ENCODE measurements at places on chromosomes 1 and 21. TPM values are rescaled to one million over a fixed set of nuclear protein-coding genes. Genes with fewer than 3 reads are reported as not detected.

The LCE1A gene
- total RNA-seq, result not detected

The CLDN8 gene
- total RNA-seq, result not detected

The MFSD2A gene
- total RNA-seq, result 15.5 TPM

The S100A6 gene
- 9.8 TPM for total RNA-seq

The APCS gene
- not detected for total RNA-seq

The VANGL2 gene
- 11.0 TPM for total RNA-seq

The RGS13 gene
- total RNA-seq, result not detected

The CDKN2C gene
- 6.1 TPM for total RNA-seq

The CDCP2 gene
- total RNA-seq, result not detected

The CDC14A gene
- 2.9 TPM for total RNA-seq

The RORC gene
- total RNA-seq, result under 0.01 TPM

The CFHR2 gene
- total RNA-seq, result not detected

The IGSF3 gene
- total RNA-seq, result 134 TPM

The USP24 gene
- 67.3 TPM for total RNA-seq

The OR2L5 gene
- total RNA-seq, result 0.41 TPM

The COL6A1 gene
- 41.6 TPM for total RNA-seq

The NFASC gene
- 27.3 TPM for total RNA-seq

The RGSL1 gene
- total RNA-seq, result 0.82 TPM

The TPTE gene
- total RNA-seq, result not detected

The GCSAML gene
- 0.41 TPM for total RNA-seq

The PEA15 gene
- 84.4 TPM for total RNA-seq

The LRRC53 gene
- total RNA-seq, result under 0.01 TPM

The LINGO4 gene
- total RNA-seq, result not detected

The OLFML2B gene
- total RNA-seq, result 1.2 TPM

The DPYD gene
- 51.4 TPM for total RNA-seq

The BCL2L15 gene
- total RNA-seq, result 0.82 TPM

The C4BPA gene
- total RNA-seq, result not detected

The LIPI gene
- not detected for total RNA-seq

The TMPRSS15 gene
- not detected for total RNA-seq

The MYBPH gene
- not detected for total RNA-seq

The CAPN9 gene
- under 0.01 TPM for total RNA-seq

The FCMR gene
- total RNA-seq, result under 0.01 TPM

The BLZF1 gene
- total RNA-seq, result 24.9 TPM

The RAB29 gene
- 6.5 TPM for total RNA-seq

The FAM163A gene
- 0.41 TPM for total RNA-seq

The RNF186 gene
- total RNA-seq, result not detected

The C1orf185 gene
- total RNA-seq, result not detected

The MAP3K21 gene
- 2.9 TPM for total RNA-seq

The SASS6 gene
- 4.5 TPM for total RNA-seq

The S100A14 gene
- total RNA-seq, result not detected

The C1orf141 gene
- total RNA-seq, result under 0.01 TPM

Measured in frontal cortex (tissue), 4 donors.